Activated naive CD4-positive, alpha-beta T cell (primary cell): ENCODE measurements at places on chromosomes 11 and 22.

DNA sequence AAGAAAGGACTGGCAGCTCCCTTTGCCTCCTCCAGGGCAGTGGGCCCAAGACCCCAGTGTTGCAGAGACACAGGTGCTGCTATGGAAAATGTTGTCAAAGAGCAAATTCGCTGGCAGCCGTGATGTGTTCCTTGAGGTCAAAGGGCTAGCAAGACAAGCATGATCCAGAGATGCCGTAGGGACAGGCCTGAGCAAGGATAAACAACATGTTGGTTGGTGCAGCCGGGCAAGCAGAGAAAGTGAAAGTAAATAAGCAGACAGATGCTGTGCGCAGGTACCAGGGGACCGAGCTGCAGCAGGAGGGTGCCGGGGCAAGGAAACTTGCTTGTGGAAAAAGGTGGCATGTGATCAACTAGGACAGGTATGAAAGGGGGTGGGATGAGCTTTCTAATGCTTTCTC is 125.5 kb upstream of the NECTIN1 start:
- no peak for DNase-seq

DNA sequence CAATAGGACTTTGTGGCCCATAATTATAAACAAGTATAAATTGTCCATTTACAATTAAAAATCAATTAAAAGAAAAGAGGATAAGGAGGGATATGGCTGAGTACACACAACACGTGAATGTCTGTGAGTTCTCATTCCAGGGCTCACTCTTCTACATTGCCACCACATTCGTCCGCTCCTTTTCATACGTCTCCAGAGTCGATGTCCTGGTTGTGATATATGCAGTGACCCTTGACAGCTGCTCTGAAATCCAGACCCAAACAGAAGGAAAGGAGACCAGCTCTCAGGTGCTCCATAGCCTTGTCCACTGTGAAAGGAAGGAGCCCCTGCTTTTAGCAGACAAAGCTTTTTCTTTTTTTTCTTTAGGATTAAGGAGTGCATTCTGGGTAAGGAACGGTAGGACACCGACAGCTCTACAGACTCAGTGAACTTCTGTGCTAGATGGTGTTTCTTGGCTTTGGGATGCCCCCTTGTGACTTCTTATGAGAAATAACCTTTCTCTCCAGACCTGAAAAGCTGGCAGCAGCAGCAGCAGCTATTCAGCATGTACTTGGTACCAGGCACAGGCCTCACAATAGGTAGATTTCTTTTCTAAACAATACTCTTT is 19.7 kb upstream of the DNAJB13 start:
- DNase-seq = no peak

DNA sequence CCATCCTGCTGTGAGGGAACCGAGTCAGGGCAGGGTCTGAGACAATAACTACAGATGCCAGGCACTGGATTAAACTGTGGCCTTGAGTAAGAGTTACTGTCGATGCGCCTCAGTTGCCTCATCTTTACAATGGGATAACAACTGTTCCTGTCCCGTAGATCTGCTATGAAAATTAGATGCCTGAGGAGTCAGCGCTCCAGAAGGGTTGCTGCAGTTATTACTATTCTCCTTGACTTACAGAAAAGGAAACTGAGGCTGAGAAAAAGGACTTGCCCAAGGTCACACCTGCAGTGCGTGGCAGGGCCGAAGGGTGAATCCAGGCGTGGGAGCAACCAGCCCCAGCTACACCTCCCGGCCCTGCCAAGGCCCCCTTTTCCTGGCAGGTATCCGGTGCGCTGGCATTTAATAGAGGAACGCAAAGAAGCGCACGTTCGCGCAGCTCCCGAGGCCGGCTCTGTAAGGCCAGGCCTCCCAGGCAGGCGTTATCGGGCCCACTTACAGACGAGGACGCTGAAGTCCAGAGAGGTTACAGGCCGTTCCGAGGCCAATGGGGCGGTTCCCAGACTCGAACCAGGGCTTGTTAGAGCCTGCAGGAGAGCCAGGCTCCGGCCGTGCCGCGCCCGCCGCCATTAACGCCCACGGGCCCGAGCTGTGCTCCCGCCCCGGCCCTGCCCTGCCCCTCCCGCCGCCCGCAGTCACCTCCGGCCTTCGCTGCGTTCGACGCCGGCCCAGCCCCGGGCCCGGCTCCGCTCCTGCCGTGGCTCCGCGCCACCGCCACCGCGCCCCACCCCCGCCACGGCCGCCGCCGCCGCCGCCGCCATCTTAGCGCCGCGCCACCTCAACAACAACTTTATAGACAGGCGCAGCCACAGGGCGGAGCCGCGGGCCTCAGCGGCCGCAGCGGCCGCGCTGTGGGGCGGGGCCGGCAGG is at the start of gene C11orf68:
Gene C11orf68, minus strand, starts transcription at position 852 of the 930 bp plus-strand sequence. Its CDS starts 31 bp downstream, at position 821.
- peak; percentile 58 for DNase-seq

GRCh38 chr11:47843361-47844055 is 4.6 kb downstream of the NUP160 start:
- DNase-seq = no peak

DNA sequence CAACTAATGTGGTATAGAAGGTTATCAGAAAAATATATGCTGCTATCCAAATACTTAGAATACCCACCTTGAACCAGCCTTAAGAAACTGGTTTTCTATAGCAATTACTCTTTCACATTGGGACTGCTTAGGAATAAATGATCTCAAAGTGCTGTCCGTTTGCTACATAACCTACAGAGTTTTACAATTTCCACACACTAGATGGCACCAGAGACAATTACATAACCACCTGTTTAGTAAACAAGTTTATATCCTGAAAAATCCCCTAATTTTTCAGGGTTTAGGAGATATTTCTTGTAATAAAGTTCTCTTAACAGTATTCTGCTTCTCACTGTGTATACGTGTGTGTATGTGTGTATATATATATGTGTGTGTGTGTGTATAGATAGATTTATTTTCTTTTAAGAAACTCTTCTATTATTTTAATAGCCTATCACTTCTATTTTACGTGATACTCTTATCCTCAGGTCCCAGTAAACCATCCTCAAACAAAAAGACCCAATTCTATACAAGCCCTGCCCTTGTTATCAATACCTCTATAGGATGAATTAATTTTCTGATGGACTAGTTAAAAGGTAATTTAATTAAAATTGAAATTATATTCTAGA is 6.7 kb upstream of the OR5I1 start:
- no peak for DNase-seq

DNA sequence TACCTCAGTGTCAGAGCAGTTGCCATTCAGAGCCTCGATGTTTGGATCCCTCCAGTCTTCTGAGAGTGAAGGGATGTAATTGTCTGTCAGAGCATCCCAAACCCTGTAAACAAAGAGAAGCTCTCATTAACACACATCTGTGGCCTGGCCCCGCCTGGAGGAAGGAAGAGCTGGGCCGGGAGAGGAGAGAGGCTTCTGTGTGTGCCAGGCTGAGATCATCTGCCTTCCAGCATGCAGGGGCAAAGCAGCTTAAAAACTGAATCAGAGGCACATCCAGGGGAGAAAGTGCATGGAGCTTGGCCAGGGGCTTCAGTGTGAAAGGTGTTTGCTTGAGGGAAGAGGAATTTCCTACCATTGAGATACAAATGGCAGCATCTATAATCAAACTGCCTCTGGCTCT is 14.5 kb downstream of the FEZ1 start:
- no peak for DNase-seq

DNA sequence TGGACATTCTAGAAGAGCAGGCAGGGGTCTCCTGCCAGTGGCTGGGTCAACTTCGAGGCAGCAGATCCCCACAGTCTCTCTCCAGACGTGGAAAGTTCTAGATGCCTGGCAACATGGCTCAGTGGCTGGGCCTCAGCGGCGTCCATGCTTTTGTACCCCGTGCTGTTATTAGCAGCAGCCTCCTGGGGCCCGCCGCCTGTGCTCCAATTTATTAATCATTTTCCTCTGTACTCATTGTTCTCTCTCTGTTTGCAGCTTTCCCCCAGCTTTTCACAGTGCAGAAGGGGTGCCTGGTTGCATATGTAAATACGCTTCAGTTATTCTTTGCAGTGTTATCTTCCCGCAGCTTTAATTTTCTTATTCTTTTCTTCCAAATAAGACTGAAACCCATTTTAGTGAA is 515.1 kb downstream of the TBC1D22A start:
- no peak for DNase-seq

DNA sequence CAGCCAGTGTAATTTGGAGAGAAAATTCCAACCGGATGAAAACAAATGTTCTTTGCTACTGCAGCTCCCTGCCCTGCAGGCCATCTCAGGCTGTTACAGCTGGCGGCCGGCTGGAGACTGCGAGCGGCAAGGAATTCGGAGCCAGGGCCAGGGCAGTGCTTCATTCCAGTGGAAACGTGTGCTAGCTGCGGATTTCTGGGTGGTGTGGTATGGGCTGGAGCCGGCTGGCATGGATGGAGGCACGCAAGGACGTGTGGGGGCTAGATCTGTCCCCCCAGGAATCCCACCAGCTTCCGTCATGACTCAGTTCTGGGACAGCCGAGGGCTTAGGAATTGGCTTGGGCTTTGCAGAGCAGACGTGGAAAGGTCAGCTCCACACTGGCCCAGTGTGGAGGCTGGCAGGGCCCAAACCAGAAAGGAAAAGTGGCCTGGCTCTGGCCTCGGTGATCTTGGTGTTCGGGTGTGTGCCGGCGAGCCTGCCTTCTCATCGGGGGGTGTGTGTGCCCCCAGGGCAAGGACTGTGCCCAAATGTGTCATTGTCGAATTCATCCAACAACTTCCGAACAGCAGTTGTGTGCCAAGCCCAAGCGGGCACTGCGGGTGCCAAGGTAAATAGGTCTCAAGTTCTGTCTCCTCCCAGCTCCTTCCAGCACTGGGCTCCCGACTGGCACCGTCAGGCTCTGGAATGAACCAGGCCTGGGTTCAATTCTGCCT is 48.1 kb upstream of the SHISAL1 start:
- DNase-seq = no peak

DNA sequence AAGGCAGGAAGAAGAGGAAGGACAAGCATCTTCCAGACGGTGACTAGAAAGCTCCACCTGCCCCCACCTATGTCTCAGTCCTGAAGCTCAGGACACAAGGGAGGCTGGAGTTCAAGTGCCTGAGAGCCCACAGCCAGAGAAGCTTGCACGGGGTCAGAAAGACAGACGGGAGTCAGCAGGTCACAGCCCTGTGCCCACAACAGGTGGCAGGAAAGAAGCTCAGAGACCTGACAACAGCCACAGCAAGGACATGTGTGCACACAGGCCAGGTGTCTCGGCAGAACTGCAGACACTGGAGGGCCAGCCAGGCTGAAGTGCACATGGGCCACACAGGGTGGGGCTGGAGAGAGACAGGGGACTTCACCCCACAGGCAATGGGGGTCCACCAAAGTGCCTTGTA is 37.2 kb upstream of the MOB2 start:
- DNase-seq = no peak

DNA sequence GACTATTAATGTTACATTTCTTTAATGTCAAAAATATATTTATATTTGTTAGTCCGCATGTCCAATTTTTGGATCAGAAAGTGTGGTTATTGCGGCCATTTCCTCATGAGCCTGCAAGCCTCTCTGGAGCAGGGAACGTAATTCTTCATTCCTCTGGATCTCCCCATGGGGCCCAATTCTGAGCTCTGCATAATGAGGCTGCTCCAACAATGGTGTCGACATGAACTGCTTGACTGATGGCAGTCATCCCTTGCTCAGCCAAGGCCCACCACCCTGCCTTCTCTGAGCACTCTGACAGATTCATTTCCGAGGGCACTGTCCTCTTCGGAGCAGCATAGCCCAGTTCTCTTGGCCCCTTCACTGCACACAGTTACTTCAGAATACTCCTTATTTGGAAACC is 3.1 kb upstream of the HEPACAM start:
- no peak for DNase-seq

DNA sequence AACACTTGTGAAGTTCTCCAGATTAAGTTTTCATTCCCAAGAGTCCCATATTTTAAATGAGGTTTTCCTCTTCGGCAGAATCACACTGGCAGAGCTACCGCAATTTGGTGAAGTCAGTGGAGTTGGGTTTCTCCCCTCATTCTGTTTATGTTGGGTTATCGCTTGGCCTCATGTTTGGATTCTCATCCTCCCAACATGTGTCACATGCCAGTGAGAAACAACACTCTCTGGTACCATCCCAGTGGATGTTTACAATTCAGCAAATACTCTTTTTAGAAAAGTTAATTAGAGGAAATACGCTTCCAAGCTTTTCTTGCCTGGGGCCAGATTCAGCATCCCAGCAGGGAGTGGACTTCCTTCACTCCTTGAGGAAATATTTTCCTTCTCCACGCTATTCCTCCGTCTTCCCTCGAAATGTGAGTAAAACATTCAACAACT is 2.1 kb downstream of the PAMR1 start:
- no peak for DNase-seq

- no peak for DNase-seq
Observed at GRCh38 chr11:2298795-2299761, 2.6 kb downstream of the C11orf21 start.

DNA sequence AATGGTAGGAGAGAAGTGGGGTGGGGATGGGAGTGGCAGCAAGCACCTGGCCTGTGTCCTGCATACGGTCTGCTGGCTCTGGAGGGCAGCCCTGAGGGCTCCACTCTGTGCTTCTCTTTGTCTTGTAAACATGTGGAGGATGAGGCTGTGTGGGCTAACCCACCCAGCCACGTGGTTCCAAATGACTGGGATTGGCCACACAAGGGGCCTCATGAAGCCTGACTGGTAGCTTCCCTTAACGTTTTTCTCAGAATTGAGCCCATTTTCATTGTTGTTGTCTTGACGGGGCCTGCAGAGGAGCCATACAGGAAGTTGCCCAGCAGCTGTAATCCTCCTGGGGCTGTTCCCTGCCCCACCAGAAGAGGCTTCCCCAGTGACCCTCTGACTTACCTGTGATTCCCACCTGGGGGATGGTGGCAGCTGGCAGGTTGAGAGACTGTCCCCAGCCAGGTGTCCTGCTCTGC is 18.0 kb downstream of the DERL3 start:
- DNase-seq = no peak

DNA sequence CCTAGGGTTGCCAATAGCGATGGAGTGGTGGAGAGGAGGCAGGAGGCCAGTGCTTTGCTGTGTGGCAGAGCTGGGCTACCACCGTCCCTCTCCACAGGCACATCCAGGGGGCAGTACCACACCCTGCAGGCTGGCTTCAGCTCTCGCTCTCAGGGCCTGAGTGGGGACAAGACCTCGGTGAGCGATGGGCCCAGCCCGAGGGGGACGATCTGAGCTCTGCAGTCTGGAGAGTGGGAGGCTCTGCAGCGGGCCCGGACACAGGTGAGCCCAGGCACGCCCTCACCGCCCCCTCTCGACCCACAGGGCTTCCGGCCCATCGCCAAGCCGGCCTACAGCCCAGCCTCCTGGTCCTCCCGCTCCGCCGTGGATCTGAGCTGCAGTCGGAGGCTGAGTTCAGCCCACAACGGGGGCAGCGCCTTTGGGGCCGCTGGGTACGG is 2.5 kb downstream of the PKP3 start:
- DNase-seq = no peak

- DNase-seq = no peak
Observed at GRCh38 chr11:111335549-111335948, 37.2 kb downstream of the POU2AF3 start.

GRCh38 chr22:33271390-33272161 is 213.4 kb upstream of the SYN3 start:
- DNase-seq = no peak

GRCh38 chr11:130314184-130314749 is 450 bp downstream of the ZBTB44 start:
- peak; percentile 55 for DNase-seq

GRCh38 chr11:128619540-128620308 is 32.4 kb upstream of the ETS1 start:
- no peak for DNase-seq
